ENCODE measurements at places on chromosomes 5 and 9. TPM values are rescaled to one million over a fixed set of nuclear protein-coding genes. Genes with fewer than 3 reads are reported as not detected.

- H3K36me3 ChIP-seq, result no peaks in the 10 kb centered on the region
- H3K27ac ChIP-seq, result no peak overlapping the region
- H3K4me3 ChIP-seq, result no peak overlapping the region
- H3K4me1 ChIP-seq, result no peaks in the 10 kb centered on the region
- no peak for DNase-seq
Measured at GRCh38 chr9:81984928-81985327, 3.6 kb upstream of the SPATA31D1 start.

Gene DND1
- total RNA-seq, result 1.2 TPM

GRCh38 chr5:144198386-144198785 is 27.7 kb downstream of the KCTD16 start:
- no peaks in the 10 kb centered on the region for H3K4me1 ChIP-seq
- no peak overlapping the region for H3K27ac ChIP-seq
- H3K27me3 ChIP-seq, result peaks cover 16% of the 10 kb centered on the region
- DNase-seq, result no peak
- no peak overlapping the region for H3K4me3 ChIP-seq

DNA sequence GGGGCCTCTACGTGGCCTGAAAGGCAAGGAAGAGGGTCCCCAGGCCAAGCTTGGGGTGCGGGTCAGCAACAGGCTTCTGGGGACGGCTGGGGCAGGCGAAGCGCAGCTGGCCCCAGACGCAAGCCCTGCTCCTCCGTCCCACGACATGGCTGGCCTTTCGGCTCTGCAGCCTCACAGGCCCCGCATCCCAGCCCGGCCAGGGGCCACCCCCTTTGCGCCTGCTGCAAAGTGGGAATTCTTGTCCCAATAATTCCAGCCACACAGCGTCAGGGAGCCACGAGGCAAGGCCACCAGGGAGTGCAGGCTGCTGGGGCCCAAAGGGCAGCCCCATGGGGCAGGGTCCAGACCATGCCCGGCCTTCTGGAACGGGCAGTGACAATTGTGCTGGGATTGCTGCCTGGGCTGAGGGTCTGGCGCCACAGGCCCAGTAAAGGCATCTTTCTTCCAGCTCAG is 1.1 kb upstream of the ENTPD2 start:
- no peak for DNase-seq
- H3K27me3 ChIP-seq, result peaks cover 47% of the 10 kb centered on the region
- no peaks in the 10 kb centered on the region for H3K36me3 ChIP-seq
- peak overlapping the region; percentile 46 for H3K27ac ChIP-seq
- no peak overlapping the region for H3K4me3 ChIP-seq
- peaks cover 30% of the 10 kb centered on the region for H3K4me1 ChIP-seq

GRCh38 chr5:43563321-43563720 is 6.4 kb upstream of the PAIP1 start:
- no peaks in the 10 kb centered on the region for H3K4me1 ChIP-seq
- H3K27ac ChIP-seq, result no peak overlapping the region
- H3K36me3 ChIP-seq, result no peaks in the 10 kb centered on the region
- DNase-seq, result no peak

Gene IFNE
- not detected for total RNA-seq

Gene ARSI
- 3.5 TPM for total RNA-seq

DNA sequence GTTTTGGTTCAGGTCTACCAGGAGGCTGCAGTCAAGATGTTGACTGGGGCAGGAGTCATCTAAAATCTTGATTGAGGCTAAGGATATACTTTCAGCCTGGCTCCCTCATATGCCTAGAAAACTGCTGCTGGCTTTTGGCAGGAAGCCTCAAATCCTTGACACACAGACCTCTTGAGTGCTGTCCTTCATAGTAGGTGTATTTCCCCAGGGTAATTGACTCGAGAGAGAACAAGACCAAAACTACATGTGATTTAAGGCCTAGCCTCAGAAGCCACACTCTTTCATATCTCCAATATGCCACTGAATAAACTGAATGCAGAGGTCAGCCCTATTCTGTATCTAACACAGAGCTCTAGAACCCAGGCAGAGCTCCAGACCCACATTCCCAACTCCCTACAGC is 402.3 kb upstream of the ADAMTS16 start:
- H3K36me3 ChIP-seq, result no peaks in the 10 kb centered on the region
- no peaks in the 10 kb centered on the region for H3K4me1 ChIP-seq
- no peak for DNase-seq
- no peak overlapping the region for H3K27ac ChIP-seq

DNA sequence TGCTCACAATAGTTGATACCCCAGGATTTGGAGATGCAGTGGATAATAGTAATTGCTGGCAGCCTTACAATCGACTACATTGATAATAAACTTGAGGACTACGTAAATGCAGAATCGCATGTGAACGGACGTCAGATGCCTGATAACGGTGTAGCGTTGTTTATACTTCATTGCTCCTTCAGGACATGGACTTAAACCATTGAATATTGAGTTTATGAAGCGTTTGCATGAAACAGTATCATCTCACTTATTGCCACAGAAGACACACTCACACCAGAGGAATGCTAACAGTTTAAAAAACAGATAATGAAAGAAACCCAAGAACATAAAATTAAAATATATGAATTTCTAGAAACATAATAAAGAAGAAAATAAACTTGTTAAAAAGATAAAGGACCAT is 101.6 kb downstream of the GABBR2 start:
- no peak for DNase-seq
- no peak overlapping the region for H3K4me3 ChIP-seq
- no peaks in the 10 kb centered on the region for H3K27me3 ChIP-seq

DNA sequence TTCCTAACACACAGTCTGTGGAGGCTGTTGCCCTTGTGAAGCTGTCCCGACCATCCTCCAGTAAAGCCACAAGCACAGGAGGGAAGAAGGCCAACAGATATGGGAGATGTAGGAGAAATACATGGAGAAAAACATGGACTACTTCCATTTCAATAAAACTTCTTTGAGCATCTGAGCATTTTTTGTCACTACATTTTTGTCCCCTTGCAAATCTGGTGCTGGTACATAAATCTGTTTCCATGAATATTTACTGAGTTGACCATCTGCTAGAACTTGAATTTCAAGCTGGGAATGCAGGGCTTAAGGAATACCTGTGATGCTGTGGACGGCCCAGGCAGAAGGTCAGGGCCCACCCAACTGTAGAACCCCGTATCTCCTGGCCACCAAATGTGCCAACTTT is 43.9 kb upstream of the ICE1 start:
- H3K36me3 ChIP-seq, result no peaks in the 10 kb centered on the region
- peaks cover 5% of the 10 kb centered on the region for H3K4me1 ChIP-seq
- no peaks in the 10 kb centered on the region for H3K27me3 ChIP-seq

DNA sequence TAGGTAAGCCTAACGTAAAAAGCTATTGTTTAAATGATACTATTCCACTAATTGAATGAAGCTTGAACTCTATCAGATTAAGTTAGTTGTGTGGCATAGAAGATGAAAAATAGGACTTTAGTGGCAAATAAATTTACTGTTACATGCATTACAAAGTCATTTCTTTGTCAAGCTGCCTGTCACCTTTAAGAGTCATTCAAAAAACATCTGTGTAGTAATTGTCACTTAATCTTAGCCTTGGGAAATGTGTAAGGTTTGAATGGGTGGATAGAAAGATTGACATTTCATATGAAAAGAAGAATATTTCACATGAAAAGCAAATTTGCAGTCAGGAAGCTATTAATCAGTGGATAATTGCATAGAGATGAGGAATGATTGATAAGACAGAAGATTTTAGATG is 473.5 kb downstream of the DNAH5 start:
- DNase-seq, result no peak
- H3K4me1 ChIP-seq, result no peaks in the 10 kb centered on the region
- no peaks in the 10 kb centered on the region for H3K27me3 ChIP-seq
- no peak overlapping the region for H3K27ac ChIP-seq

DNA sequence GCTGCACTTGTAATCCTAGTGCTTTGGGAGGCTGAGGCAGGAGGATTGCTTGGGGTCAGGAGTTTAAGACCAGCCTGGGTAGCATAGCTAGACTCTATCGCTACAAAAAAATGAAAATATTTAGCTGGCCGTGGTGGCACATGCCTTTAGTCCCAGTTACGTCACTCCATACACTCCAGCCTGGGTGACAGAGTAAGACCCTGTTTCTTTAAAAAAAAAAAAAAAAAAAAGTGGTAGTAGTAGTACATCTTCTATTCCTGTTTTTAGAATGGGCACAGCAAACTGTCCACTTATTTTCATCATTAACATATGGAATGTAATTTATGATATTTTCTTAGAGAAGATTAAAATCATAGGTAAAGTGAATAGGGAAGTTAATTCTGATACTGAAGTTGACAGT is 48.2 kb downstream of the TRIO start:
- no peak overlapping the region for H3K27ac ChIP-seq
- no peaks in the 10 kb centered on the region for H3K36me3 ChIP-seq
- H3K27me3 ChIP-seq, result no peaks in the 10 kb centered on the region
- no peak overlapping the region for H3K4me3 ChIP-seq
- no peak for DNase-seq

Gene SNCAIP
- 4.4 TPM for total RNA-seq
